ENCODE measurements at places on chromosomes 7 and 10. TPM values are rescaled to one million over a fixed set of nuclear protein-coding genes. Genes with fewer than 3 reads are reported as not detected.
A peak's percentile ranks its signal among the peaks of the same experiment; 100 is the strongest.

The ANKRD30A gene
- not detected for total RNA-seq

The GSTO2 gene
- 18.9 TPM for total RNA-seq

The OR2A42 gene
- total RNA-seq = not detected

The SEMA4G gene
- 133 TPM for total RNA-seq

The PAPOLB gene
- total RNA-seq = not detected

The SLC26A4 gene
- 0.32 TPM for total RNA-seq

The METTL27 gene
- total RNA-seq = 4.0 TPM

GRCh38 chr7:22700559-22701002 lies 26.4 kb upstream of the IL6 start:
- H3K27me3 ChIP-seq = no peaks in the 10 kb centered on the region
- DNase-seq = no peak
- no peak overlapping the region for H3K27ac ChIP-seq
- no peaks in the 10 kb centered on the region for H3K36me3 ChIP-seq
- H3K4me1 ChIP-seq = no peaks in the 10 kb centered on the region

DNA sequence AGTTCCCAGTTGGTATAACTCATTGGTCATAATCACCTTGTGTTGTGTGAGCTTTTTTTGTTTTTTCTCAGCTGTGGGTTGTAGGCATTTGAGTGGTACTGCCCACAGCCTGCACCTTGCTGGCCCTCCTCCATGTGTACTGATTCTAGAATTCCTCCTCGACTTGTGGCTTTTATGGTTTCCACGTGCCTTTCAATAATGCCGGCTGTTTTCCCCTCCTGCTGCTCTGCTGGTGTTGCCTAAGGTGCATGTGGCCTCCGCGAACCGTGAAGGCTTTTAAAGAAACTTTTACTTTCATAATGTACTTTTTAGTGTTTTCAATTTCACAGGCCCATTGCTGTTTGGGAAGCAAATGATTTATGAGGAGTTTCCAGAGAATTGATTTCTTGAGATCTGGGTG lies 518.0 kb downstream of the REEP3 start:
- DNase-seq = no peak
- H3K36me3 ChIP-seq = no peaks in the 10 kb centered on the region
- H3K27me3 ChIP-seq = no peaks in the 10 kb centered on the region
- H3K27ac ChIP-seq = no peak overlapping the region
- peaks cover 5% of the 10 kb centered on the region for H3K4me1 ChIP-seq

- H3K27ac ChIP-seq = no peak overlapping the region
- H3K4me1 ChIP-seq = no peaks in the 10 kb centered on the region
- H3K4me3 ChIP-seq = no peak overlapping the region
- no peaks in the 10 kb centered on the region for H3K27me3 ChIP-seq
- peaks cover 5% of the 10 kb centered on the region for H3K36me3 ChIP-seq
Observed at GRCh38 chr7:44383566-44383965, 58.2 kb upstream of the CAMK2B start.

- peak overlapping the region; percentile 79 for H3K27ac ChIP-seq
- H3K4me1 ChIP-seq = peaks cover 18% of the 10 kb centered on the region
- peak; percentile 44 for DNase-seq
- H3K36me3 ChIP-seq = no peaks in the 10 kb centered on the region
- H3K4me3 ChIP-seq = peak overlapping the region; percentile 59
Observed at GRCh38 chr10:112955582-112956421, 5.8 kb downstream of the TCF7L2 start.

DNA sequence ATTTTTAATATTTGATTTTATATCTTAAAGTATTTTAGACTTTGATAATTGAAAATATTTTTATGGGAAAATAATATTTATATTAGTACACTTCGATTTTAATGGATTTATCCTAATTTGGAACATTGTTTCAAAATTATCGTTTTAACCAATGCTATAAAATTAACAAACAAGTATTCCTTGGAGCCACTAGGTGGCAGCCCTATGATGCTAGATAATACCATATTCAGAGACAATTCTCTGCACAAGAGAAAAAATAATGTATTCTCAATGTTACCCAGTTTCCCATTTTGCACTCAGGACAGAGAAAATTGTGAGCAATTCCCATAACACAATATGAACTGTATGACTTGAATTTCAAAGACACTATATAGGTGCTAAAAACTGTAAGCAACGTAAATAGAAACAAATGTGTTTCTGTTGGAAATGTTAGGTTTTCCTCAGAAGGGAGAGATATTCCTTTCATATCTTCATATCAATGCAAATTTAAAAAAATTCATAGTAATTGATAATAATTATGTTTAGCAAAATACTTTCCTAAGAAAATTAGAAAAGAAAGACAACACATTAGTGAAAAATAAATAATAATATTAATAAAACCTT lies 237.8 kb downstream of the SEMA3E start:
- no peaks in the 10 kb centered on the region for H3K36me3 ChIP-seq
- no peaks in the 10 kb centered on the region for H3K4me1 ChIP-seq
- DNase-seq = no peak
- no peak overlapping the region for H3K27ac ChIP-seq

GRCh38 chr7:39855325-39855674 lies 94.8 kb upstream of the CDK13 start:
- H3K4me3 ChIP-seq = peak overlapping the region; percentile 27
- H3K4me1 ChIP-seq = no peaks in the 10 kb centered on the region
- no peak for DNase-seq
- H3K27ac ChIP-seq = no peak overlapping the region

- H3K36me3 ChIP-seq = no peaks in the 10 kb centered on the region
- no peak overlapping the region for H3K4me3 ChIP-seq
- H3K27ac ChIP-seq = no peak overlapping the region
- H3K27me3 ChIP-seq = no peaks in the 10 kb centered on the region
- no peak for DNase-seq
- no peaks in the 10 kb centered on the region for H3K4me1 ChIP-seq
Observed at GRCh38 chr10:28248092-28248491, 54.8 kb downstream of the MPP7 start.

- H3K4me1 ChIP-seq = no peaks in the 10 kb centered on the region
- no peaks in the 10 kb centered on the region for H3K36me3 ChIP-seq
- H3K4me3 ChIP-seq = no peak overlapping the region
- H3K27me3 ChIP-seq = no peaks in the 10 kb centered on the region
Observed at GRCh38 chr7:124444696-124445480, 320.7 kb downstream of the GPR37 start.

DNA sequence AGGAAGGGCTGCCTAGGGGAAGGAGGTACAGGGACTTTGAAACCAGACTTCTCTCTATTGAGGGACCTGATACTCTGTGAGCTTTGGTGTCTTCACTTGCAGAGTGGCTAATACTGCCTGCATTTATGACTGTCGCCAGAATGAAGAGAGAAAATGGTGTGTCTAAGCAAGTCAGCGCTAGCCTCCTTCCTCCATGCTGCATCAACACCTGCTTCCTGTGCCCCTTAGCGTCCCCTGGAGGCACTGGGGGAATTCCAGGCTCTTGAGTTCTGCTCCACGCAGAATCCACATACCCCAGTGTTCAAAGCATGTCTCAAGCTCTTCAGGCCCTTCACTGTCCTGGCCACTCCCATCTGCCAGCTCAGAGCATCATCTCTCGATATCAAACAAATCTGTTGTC lies 140.5 kb downstream of the PKD1L1 start:
- no peak overlapping the region for H3K4me3 ChIP-seq
- DNase-seq = no peak
- no peaks in the 10 kb centered on the region for H3K4me1 ChIP-seq

DNA sequence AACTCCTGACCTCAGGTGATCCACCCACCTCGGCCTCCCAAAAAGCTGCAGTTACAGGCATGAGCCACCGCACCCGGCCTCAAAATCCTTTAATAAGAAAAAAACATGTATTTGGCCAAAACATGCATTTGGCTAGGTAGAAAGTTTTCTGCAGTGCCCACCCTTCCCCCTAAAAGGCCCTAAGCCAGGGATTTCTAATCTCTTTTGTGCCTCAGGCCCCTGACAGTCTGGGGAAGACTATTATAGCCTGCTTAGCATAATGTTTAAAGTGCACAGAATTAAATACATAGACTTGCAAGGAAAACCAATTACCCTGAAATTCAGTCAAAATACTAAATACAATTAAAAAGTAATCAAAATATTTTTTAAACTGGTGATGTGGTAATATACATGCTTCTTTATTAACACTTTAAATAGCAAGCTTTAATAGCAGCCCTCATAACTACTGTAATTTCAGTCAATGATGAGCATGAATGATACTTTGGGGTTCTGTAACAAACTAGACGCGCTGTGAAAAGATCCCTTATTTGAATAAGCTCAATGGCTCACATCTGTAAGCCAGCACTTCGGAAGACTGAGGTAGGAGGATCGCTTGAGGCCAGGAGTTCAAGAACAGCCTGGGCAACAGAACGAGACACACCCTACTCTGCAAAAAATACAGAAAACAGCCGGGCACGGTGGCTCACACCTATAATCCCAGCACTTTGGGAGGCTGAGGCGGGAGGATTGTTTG lies 29.9 kb downstream of the SPDYE6 start:
- peak; percentile 2 for DNase-seq
- no peak overlapping the region for H3K27ac ChIP-seq
- no peaks in the 10 kb centered on the region for H3K4me1 ChIP-seq
- no peaks in the 10 kb centered on the region for H3K36me3 ChIP-seq
- H3K27me3 ChIP-seq = no peaks in the 10 kb centered on the region

- no peak overlapping the region for H3K4me3 ChIP-seq
- H3K4me1 ChIP-seq = no peaks in the 10 kb centered on the region
- H3K27me3 ChIP-seq = no peaks in the 10 kb centered on the region
Observed at GRCh38 chr7:55983537-55983936, 19.2 kb downstream of the NIPSNAP2 start.

GRCh38 chr7:74502216-74502891 lies 48.6 kb downstream of the GTF2IRD1 start:
- no peak overlapping the region for H3K4me3 ChIP-seq
- no peaks in the 10 kb centered on the region for H3K4me1 ChIP-seq
- no peaks in the 10 kb centered on the region for H3K36me3 ChIP-seq

DNA sequence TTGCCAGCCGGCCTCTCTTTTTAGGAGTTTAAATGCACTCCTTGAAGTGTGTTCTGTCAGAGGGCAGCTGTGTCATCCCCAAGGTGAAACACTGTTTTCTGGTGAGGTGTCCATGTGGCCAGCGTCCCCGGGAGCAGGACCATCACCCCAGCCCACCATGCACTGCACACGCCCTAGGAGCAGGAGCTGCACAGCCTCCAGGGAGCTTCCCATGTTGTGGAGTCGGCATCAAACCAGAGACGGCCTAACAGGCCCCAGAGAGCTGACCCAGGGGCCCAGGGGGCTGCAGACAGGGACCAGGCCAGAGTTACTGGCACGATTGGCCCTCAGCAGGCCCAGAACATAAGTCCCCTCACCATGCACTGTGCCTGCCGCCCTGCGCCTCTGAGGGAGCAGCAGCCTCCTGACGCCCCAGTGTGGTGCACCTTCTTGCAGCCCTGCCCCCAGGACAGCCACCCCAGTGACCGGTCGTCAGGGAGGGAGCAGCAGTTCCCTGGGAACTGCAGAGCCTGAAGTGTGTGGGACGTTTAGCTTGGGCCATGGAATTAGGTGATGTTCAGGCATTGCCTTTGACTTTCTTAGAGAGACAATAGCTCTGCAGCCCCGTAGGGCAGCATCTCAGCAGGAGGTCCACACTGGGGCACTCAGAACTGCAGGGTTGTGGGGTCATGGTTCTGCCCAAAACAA lies 97.9 kb downstream of the NKX6-2 start:
- no peak overlapping the region for H3K4me3 ChIP-seq
- no peaks in the 10 kb centered on the region for H3K27me3 ChIP-seq
- no peak overlapping the region for H3K27ac ChIP-seq
- peaks cover 7% of the 10 kb centered on the region for H3K4me1 ChIP-seq

Data from colonic mucosa (tissue), 4 donors.